Femur (tissue), 1 donor: ENCODE measurements at places on chromosomes 4 and X.
A peak's percentile ranks its signal among the peaks of the same experiment; 100 is the strongest.

- no peak for DNase-seq
Observed at GRCh38 chrX:38086451-38087215, 80.3 kb downstream of the SYTL5 start.

DNA sequence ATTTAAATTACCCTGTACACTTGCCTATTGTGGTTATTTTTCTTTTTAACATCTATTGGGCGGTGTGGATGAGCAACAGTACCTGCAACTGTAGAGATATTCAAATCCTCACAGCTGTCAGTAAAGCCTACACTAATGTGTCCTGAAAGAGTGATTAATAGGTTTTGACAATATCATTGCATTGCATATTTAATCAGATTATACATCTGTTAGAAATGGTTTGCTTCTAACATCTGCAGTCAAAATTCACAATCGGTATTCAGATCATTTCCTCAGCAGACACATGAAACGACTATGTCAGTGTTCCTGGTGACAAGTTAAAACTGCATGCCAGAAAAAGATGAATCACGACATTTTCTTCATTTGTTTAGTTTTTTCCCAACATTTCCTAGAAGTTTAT, 254.6 kb upstream of the EPHA5 start:
- no peak for DNase-seq

- DNase-seq, result no peak
Observed at GRCh38 chr4:87982036-87982435, 6.5 kb downstream of the SPP1 start.

DNA sequence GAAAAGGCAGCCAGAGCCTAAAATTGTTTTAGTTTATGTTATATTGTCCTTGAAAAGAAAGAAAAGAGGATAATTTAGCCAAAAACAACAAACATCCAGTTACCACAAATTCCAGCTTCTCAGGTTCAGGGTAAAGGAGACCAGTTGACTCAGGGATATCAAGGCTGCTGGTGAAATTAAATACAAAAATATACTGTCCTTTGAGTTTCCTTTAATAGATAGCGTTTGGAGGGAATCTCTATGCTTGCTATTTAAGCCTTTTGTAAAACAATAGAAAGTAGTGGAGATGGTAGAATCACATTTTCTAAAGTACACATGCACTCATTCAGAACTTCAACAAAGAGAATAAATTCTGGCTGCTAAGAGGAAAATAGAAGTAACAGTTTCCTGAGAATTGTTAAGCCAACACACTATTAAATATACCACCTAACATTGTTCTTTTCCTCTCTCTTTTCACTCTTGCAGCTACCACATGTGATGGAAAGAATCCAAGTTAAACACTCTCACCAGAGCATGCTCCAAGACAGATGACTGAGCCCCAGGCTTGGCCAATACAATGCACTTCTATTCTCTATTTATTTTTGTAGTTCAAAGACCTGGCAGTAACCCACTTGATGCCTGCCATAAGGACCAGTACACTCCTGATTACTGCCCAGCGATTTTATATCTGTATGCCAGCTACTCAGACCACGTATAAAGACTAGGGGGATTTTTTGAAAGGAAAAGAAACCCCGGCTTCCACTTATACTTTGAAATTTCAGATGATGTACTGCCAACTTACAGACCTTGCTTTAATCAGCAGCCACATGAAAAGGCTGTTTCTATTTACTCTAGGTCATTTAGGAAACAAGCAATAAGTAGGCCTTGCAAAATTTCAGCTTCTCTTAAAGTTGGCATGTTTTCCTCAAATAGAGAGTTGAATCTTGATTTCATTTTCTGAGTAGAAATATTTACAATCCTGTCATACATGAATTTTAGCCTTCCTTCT, 756.9 kb downstream of the FAT4 start:
- peak; percentile 50 for DNase-seq

- peak; percentile 95 for DNase-seq
Observed at GRCh38 chr4:139734875-139735380, 69.3 kb downstream of the MGST2 start.

GRCh38 chr4:118774989-118775388, 60.9 kb downstream of the SEC24D start:
- DNase-seq, result no peak

GRCh38 chr4:11624370-11624769, 195.7 kb upstream of the HS3ST1 start:
- DNase-seq, result no peak

GRCh38 chrX:65406532-65406931, 128.1 kb downstream of the LAS1L start:
- no peak for DNase-seq

- DNase-seq, result no peak
Observed at GRCh38 chrX:24145303-24146186, 4.0 kb upstream of the ZFX start.
